ENCODE measurements at places on chromosomes 11 and 22.

DNA sequence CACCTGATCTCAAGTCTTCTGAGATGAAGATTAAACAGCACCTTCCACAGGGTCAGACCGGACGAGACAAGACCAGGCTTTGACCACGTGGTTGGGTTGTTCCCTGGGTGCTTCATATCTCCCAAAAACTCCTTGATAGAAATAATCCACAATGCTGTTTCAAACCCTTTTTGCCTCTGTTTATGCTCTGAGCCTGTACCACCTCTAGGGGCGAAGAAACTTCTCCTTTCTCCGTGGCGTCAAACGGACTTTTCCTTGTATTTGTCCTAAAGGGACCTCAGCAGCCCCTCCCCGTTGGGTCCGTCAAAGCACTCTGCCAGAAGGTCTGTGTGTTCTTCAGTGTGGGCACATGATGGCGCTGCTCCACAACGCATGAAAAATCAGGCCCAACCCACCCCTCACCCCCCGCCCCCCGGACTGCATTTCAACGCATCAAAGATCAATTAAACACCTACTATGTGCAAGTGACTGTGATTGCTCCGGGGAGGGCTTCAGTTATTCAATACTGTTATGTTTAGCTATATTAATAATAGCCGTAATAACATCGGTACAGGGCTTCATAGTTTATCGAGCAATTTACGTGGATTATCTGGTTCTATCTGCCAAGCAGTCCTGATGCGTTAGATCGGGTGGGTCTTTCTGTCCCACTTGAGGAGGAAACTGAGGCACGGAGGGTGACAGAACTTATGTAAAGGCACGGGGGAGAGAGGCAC is 17.3 kb upstream of the EIF3D start:
- DNase-seq, result no peak

- no peak for DNase-seq
These were observed 420.7 kb upstream of the CADM1 start for GRCh38 chr11:115924744-115925567.

DNA sequence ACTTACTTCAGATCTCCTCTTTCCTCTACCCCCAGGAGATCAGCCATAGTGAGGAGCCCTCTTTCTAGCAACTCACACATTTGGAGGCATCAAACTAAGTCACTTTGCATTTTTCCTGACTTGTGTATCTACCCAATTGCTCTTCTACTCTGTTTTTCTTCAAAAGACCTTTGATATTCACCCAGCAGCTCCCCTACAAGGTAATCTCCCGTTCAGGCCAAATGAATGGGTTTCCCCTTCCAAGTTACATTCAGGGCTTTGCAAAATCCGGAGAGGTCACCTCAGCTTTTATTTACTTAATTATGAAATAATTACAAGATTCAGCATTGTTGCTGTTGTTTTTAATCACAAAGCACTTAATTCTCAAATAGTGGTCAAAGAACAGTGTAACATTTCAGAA is 6.1 kb downstream of the LARGE1 start:
- no peak for DNase-seq

- DNase-seq, result no peak
These were observed 270.5 kb downstream of the TENM4 start for GRCh38 chr11:79170321-79170720.

DNA sequence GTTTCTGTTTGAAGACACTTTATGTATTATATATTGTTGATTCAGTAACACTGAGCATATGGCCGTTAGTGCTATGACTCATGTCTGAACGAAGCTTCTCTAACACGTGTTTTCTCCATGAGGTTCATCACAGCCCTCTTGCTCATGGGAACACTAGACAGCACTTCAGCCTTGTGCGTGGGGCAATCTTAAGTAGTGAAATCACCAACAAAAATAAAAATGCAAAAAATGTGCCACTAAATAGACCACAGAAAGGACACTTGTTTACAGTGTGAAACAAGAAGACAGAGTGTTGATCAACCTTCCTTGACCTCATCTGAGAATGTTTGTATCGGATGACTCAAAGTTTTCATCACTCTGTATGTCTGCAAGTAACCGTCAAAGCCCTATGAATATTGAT is 94.5 kb downstream of the FDX1 start:
- no peak for DNase-seq

GRCh38 chr11:129596351-129596750 is 219.3 kb upstream of the TMEM45B start:
- DNase-seq, result no peak

- DNase-seq, result no peak
These were observed 14.5 kb downstream of the NARS2 start for GRCh38 chr11:78560153-78560552.

GRCh38 chr11:30533445-30533947 is 52.7 kb downstream of the MPPED2 start:
- no peak for DNase-seq

DNA sequence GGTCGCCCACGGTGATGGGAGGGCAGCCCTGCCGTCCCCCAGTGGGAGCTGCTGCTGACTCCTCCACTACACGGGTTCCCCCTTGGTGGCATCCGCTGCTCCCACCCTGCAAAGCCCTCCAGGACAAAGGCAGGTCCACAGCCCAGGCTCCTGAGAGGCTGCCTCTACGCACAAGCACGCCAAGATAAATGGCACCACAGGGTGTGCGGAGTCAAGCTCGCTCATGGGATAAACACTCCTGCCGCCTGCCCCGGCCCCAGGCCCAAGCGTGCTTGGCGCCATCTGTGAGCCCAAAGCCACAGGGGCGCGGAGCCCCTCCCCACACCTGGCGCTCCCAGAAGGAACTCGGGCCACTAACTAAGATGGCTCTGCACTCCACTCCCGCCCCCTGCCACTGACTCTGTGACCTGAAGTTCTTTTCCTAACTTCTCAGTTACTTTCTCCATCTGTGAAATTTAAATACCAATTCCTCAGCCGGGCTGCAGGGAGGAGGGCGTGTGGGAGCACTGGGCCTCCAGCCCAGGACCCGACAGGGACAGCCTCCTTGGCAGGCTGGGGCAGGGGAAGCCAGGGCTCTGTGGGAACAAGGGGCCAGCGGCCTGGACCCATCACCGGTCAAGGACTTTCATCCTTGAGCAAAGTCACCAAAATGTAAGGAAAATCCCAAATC is 14.9 kb downstream of the EHD1 start:
- DNase-seq, result no peak

DNA sequence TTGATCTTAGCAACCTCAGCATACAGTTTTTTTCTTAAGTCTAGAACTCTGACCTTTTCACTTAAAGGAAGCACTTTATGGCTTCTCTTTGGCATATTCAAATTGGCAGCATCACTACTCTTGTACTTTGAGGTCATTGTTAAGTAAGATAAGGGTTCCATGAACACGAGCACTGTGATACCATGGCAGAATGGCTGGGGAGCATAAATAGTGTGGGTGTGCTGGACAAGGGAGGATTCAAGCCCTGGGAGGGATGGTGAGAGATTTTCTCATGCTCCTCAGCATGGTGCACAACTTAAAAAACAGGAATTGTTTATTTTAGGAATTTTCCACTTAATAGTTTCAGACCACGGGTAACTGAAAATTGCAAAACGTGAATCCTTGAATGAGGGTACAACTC is 111.4 kb downstream of the ATXN10 start:
- no peak for DNase-seq

DNA sequence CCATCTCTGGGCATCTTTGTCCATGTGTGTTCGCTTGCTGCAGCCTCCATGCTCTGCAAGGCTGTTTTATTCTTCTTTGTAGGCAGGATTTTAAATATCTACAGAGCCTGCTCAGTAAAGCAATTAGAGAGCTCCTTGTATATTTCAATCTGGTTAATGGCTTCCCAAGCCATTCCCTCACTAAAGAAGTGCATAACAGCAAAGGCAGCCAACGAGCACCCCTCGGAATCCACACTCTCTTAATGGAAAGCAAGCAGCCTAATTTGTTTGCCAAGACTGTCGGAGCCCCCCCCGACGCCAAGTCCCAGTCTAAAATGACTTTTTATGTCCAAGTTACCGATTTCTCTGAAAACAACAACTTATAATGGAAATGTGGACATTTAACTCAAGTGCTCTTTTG is 123.6 kb downstream of the ARL14EP start:
- DNase-seq, result no peak

DNA sequence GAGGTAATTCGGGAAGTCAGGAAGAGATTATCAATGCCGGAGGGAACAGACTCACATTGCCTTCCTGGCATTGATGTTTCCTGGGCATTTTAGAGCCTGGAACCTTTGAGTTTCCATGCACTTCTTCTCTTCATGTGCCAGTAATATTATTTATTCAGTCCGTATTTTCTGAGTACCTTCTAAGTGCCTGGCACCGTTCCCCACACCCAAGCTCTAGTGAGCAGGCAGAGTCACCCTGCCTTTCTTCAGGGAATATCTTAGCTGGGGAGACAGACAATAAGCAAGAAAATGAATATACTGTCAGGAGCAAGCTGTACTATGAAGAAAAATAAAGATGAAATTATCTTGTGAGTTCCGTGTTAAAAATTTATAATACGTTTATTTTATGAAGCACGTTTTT is 136.2 kb upstream of the SEZ6L start:
- DNase-seq, result no peak

- DNase-seq, result no peak
These were observed 30.2 kb upstream of the KLHL35 start for GRCh38 chr11:75463106-75463774.

DNA sequence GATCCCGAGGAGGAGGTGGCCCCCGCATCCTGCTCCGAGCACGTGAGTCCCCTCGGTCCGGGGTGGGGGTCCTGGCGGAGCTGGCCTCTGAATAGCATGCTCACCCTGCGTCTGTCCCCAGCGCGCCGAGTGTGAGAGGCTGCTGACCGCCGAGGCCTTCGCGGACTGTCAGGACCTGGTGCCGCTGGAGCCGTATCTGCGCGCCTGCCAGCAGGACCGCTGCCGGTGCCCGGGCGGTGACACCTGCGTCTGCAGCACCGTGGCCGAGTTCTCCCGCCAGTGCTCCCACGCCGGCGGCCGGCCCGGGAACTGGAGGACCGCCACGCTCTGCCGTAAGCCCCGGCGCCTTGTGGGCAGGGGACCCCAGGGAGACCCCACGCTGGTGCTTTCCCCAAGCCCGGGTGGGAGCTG is 3.5 kb downstream of the MUC2 start:
- DNase-seq, result no peak

DNA sequence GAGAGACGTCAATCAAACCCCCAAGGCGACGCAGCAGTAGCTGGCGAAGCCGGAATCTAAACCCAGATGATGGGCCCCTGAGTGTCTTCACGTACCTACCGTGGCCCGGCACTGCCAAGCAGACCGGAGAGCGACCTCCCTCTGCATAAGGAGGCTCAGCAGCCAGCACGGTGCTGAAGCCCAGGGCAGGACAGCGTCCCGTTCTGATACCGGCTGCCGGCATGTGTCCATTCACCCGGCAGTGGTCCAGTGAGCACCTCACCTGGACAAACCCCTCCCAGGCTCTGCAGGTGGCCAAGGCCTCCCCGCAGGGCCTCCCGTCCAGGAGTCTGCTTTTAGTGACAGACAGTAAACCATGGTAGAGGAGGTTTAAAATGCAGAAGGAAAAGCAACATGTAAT is 142.0 kb downstream of the BRD1 start:
- DNase-seq, result no peak

DNA sequence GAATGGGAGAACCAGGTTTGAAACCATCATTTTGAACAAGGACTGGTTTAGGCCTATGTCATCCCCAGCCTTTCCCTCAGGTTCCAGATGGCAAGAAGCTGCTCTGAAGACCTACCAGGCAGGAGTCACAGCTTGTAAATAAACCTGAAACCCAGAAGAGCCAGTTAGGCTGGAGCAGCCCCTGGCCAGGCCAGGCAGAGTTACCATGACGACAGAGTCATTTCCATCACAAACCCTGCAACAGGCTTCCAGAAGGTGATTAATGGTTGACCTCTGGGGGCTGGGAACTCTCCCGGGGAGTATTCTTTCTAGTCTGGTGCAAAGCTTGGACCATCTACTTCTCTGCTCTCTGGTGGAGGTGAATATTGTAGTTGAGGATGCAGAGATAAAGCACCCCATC is 164.1 kb upstream of the NCAM1 start:
- DNase-seq, result no peak

DNA sequence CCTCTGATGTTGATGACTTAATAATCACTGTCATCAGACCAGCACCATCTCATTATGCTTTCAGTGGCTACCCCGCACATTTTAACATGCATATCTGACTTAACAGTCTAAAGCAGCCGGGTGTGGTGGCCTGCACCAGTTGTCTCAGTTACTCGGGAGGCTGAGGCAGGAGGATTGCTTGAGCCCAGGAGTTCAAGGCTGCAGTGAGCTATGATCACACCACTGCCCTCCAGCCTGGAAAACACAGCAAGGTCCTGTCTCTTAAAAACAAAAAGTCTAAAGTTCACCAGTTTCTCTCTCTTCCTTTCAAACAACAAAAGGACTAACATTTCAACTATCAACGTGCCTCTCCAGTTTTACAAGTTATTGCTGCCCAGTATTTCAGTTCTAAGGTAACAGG is 55.3 kb upstream of the GAB2 start:
- no peak for DNase-seq

DNA sequence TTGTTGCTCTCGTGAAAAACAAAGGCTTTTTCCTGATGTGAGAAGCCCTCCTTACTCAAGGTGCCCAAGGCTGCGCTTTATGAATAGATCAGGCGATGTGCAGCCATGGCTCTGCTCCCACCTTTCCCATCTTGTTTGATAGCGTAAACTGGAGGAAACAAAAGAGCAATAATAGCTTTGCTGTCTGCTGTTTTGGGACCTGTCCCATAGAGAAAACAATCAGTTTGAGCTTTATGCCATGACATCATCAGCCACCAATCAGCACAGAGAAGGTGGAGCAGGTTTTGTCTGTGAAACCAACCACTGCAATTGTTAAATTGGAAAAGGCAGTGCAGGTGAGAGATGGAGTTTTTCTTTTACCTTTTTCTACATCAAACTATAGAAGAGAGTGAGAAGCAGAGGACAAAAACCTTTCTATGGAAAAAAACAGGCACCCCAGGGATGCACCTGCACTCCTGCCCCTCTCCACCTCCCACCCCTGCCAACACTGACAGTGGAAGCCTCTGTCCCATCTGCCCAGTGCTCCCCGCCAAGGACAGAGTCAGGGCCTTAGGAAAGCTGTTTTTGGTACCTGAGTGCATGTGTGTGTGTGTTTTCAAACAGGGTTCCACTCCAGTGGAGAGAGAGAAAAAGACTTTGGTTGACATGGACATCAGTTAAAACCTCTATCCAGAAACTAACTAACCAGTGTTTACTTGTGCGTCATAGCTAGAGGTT is 80.7 kb downstream of the MICAL3 start:
- no peak for DNase-seq

GRCh38 chr22:36154423-36154945 is 6.1 kb downstream of the APOL3 start:
- DNase-seq, result no peak

GRCh38 chr11:69541501-69542313 is 60.2 kb downstream of the LINC01488 start:
- no peak for DNase-seq

Measured in effector memory CD4-positive, alpha-beta T cell (primary cell).